ENCODE measurements at places on chromosomes 7 and 10.
A peak's percentile ranks its signal among the peaks of the same experiment; 100 is the strongest.

- no peak for DNase-seq
These were observed 8.2 kb upstream of the PON3 start for GRCh38 chr7:95404316-95404865.

- no peak for DNase-seq
These were observed 611.5 kb upstream of the DPP6 start for GRCh38 chr7:153440715-153441114.

DNA sequence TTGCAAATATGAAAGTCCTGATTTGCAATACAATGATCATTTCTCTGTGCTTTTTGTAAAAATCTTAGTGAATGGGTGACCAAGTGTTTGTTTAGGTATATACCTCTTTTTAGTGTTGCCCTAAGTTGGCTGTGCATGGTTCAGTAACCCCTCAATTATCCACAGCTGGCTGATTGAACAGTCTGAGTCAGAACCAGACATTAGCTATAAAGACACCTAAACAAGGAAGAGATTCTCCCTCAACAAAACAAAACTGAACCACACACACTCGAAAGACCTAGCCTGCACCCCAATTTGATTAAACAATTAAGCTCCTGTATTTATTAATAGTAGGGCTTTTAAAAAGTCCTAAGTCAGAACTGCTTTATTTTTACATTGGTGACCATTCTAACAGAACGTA, 2.8 kb downstream of the RSBN1L start:
- no peak for DNase-seq

GRCh38 chr7:77331938-77332695, 84.0 kb downstream of the GSAP start:
- DNase-seq = peak; percentile 88

- DNase-seq = no peak
These were observed 13.4 kb upstream of the ARL4A start for GRCh38 chr7:12674053-12674452.

- peak; percentile 59 for DNase-seq
These were observed 34.8 kb downstream of the KLF6 start for GRCh38 chr10:3750006-3750816.

DNA sequence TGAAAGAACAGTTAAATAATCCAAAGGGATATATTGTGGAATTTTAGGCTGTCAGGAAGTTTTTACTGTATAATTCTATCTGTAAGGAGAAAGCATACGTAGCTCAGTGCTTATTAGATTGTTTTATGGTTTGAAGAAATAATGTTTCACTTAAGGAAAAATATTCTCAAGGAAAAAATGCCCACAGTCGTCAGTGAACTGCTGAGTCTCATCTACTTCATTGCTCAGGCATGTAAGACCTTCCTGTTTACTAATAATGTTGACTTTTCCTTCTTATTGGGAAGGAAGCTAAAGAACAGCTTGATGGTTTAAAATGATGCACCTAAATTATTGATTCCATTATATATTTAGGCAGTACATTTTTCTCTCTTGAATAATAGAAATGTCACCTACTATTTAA, 304.2 kb downstream of the SDK1 start:
- no peak for DNase-seq

DNA sequence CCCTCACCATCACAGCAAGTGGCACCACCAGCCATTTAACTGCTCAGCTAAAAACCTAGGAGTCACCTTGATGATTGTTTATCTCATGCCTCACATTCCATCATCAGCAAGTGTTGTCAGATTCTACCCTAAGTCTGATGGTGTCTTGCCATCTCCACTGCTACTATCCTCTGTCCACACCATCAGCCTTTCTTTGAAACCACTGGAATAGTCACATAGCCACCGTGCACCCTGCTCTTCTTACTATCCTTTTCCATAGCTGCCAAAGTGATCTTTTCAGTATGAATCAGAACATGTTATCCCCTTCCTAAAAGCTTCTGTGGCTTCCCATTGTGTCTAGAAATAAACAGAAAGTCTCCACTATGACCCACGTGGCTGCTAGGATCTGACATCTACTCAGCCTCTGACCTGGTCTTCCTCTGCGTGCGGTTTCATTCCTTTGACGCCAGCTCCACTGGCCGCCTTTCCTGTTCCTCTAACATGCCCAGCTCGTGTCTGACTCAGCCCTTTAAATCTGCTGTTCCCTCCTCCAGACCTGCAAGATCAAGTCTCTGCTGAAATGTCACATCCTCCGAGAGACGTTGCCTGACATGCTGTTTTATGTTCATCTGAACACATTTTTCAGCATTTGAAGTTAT, 16.5 kb upstream of the CHN2 start:
- peak; percentile 24 for DNase-seq

DNA sequence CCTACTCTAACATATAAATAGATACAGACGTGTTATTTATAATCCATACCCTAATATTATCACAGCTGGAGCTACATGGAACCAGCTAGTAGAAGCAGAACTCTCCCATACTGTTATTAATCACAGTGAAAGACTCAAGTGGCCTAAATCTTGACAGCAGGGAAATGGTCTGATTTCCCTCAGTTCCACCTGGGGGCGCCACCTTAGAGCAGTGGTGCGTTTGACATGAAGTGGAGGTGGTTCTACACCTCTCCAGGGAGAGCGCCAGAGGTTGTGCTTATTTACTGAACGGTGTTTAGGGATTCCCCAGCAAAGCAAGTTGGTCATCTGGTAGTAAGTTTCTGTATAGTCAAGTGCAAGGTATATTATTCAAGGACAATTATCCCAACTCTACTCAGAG, 17.6 kb downstream of the DNTT start:
- no peak for DNase-seq

- DNase-seq = no peak
These were observed 112.5 kb upstream of the ANKRD1 start for GRCh38 chr10:91033324-91033950.

GRCh38 chr10:129305046-129305445, 162.0 kb upstream of the MGMT start:
- DNase-seq = no peak

GRCh38 chr7:152588350-152588749, 87.6 kb downstream of the XRCC2 start:
- no peak for DNase-seq

GRCh38 chr7:94030634-94031033, 26.5 kb upstream of the BET1 start:
- no peak for DNase-seq

DNA sequence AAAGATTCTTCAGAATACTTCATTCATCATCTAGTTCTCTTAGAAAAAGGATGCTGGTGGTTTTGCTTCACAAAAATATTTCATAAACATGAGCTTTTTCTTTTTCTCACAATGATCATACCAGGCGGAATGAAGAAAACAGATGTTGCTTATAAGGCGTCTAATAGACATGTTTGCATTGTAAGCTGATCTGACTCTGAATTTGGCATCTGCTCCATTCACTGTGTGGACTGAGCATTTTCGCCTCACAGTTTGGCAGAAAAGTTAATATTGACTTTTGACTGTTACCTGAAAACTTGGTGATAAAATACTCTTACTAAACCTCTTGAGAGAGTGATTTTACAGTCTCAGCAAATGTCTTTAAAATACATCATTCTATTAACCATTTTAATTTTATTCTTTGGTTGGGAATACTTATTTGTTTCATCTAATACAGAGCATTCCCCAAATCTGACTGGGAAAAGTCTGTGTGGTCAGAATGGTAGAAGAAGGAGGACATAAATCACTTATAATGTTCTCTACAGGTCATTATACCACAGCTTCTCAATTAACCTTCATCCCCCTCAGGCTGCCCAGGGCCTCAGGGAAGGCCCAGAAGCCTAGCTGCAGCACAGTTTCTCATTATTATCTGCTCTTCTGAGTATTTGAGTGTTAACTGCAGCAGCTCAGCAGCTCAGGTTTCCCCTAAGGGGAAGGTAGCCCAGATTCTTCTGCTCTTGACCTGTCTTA, 121.6 kb upstream of the KAT6B start:
- DNase-seq = no peak

DNA sequence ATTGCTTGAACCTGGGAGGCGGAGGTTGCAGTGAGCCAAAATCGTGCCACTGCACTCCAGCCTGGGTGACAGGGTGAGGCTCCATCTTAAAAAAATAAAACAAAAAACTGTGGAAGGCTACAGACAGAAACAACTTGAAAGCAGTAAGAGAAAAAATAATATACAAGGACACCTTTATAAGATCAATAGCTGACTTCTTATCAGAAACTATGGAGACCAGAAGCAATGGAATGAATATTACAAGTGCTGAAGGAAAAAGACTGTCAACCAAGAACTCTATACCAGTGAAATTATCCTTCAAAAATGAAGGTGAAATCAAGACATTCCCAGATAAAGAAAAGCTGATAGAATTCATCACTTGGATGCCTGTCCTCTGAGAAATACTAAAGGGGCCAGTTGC, 49.0 kb downstream of the RBAK start:
- no peak for DNase-seq

- DNase-seq = no peak
These were observed 5.5 kb upstream of the GDF10 start for GRCh38 chr10:47294501-47294900.

Measured in left lung (tissue), 14 donors.